ENCODE measurements at places on chromosomes 2 and 18. TPM values are rescaled to one million over a fixed set of nuclear protein-coding genes. Genes with fewer than 3 reads are reported as not detected.

- peaks cover 9% of the 10 kb centered on the region for H3K4me1 ChIP-seq
- DNase-seq: no peak
- no peak overlapping the region for H3K27ac ChIP-seq
- no peaks in the 10 kb centered on the region for H3K27me3 ChIP-seq
These were observed 44.8 kb downstream of the NFATC1 start for GRCh38 chr18:79440316-79441110.

GRCh38 chr2:136248907-136249306 is 131.0 kb upstream of the CXCR4 start:
- no peak overlapping the region for H3K4me3 ChIP-seq
- H3K27ac ChIP-seq: no peak overlapping the region
- H3K4me1 ChIP-seq: peaks cover 9% of the 10 kb centered on the region
- H3K27me3 ChIP-seq: no peaks in the 10 kb centered on the region
- H3K36me3 ChIP-seq: no peaks in the 10 kb centered on the region
- no peak for DNase-seq

DNA sequence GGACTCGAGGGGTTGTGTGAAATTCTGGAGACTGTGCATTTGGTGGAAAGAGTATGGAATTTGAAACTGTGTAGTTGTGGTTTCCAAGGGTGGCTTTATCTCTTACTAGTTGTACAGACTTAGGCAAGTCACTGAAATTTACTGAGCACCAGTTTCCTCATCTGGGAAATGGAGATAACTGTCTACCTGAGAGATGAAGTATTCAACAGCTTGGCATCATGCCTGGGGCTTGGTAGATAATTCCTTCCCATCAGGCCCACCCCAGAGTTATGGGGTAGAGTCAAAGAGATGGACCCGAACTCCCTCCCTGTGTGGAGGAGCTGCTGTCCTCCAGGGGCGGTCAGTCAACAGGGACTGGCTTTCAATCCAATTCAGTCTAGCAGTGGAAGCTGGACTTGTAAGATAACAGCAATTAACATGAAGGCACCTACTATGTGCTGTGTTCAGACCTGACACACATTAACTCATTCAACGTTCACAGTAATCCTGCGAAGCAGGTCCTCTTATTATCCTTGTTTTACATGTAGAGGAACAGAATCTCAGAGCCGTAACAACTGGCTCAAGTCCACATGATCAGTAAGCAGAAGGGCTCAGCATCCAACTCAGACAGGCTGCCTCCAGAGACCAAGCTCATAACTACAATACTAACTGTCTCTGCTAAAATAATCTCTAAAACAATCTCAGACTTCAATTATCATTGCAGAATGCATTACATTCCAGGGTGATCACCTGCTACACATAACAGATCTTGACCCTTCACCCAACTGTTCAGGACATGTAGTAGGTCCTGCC is 432.1 kb downstream of the LPIN1 start:
- H3K27me3 ChIP-seq: peaks cover 2% of the 10 kb centered on the region
- no peak overlapping the region for H3K4me3 ChIP-seq
- H3K27ac ChIP-seq: peak overlapping the region; percentile 55
- no peaks in the 10 kb centered on the region for H3K36me3 ChIP-seq
- H3K4me1 ChIP-seq: peaks cover 35% of the 10 kb centered on the region
- DNase-seq: no peak

- peaks cover 42% of the 10 kb centered on the region for H3K27me3 ChIP-seq
- DNase-seq: no peak
- H3K4me3 ChIP-seq: no peak overlapping the region
- no peaks in the 10 kb centered on the region for H3K4me1 ChIP-seq
These were observed 442 bp downstream of the SERPINB5 start for GRCh38 chr18:63477200-63477599.

The COX5B gene
- total RNA-seq: 192 TPM

Measured in activated CD4-positive, alpha-beta memory T cell treated with anti-CD3 and anti-CD28 coated beads, Interleukin-2, amount 10 ng/mL, durations not matched to agents 7 days and 5 days (primary cell).